Immature natural killer cell (primary cell): ENCODE measurements at places on chromosomes 13 and 19. TPM values are rescaled to one million over a fixed set of nuclear protein-coding genes. Genes with fewer than 3 reads are reported as not detected.

WDR87 gene
- polyA plus RNA-seq, result not detected

DNA sequence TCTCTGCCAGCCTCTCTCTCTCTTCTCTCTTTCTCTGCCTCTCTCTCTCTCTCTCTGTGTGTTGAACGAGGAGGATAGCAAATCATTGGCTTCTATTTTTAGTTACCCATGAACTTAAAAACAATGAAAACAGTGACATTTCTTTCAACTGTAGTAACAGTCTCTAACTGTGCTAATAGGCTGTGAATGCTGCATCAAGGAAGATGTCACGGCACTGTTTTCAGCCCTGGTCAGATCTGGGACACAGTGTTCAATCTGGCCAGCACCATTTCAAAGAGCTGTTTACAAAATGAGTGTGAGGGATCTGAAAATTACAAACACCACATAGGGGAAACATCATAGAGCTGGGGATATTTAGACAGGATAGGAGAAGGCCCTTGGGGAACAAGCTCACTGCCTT is 717.0 kb downstream of the FGF9 start:
- no peak for DNase-seq

- peak; percentile 2 for DNase-seq
These were observed 221.7 kb upstream of the SPRY2 start for GRCh38 chr13:80562433-80563156.

DCT gene
- not detected for polyA plus RNA-seq

NMRK2 gene
- not detected for polyA plus RNA-seq

SNAPC2 gene
- polyA plus RNA-seq, result 15.6 TPM

- no peak for DNase-seq
These were observed 321.3 kb downstream of the FOXO1 start for GRCh38 chr13:40345149-40345514.

DNA sequence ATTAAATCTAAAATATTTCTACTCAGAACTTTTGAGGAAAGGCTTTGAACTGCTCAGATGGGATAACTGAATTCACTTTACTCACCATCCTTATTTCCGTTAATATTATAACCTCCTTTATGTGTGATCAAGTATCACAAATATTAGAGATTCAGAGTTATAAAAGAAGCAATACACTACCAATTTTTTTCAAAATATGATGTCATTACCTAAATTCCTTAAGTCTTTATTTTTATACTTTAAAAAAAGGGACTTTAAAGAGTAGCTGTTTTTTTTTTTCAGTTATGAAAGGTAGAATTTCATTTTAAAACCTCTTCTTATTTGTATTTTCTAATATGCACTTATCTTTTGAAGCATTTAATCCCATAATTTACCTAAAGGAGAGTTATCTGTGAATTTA is 239.5 kb downstream of the DIAPH3 start:
- no peak for DNase-seq

CCDC9 gene
- 12.2 TPM for polyA plus RNA-seq

GRCh38 chr19:38634757-38635482 is 12.5 kb upstream of the ACTN4 start:
- peak; percentile 72 for DNase-seq

DNA sequence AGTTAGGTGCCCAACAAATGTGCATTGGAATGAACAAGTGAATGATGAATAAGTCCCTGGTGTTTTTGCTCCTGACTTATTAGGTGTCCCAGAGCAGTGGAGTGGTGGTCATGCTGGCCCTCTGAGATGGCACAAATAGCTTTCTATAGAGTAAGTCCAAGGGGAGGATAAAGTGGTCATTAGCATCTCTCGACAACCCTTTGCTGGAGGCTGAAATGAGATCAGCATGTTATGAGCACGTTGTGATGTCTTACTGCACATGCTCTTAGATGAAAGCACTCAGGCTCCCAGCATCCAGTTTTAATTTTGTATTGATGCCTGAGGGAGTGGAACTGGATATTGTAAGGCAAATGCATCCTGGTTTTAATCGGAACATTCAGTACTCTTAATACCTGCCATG is 326.2 kb downstream of the RFC3 start:
- no peak for DNase-seq

DNA sequence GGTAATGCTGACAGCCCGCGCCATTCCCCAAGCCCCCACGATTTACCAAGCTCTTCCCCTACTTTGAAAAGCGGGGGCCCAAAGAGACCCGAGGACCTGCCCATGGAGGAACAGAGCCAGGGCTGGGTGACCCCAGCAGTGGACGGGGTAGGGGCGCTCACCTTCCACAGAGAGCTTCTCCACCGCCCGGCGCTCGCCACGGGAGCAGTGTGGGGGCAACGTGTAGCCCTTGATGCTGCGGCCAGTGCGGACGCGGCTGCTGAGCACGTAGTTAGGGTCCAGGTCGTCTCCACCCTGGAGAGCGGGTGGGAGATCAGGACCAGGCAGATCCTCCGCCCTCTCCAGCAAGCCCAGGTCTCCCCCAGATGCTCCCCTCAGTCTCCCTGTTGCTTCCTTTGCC is 7.4 kb downstream of the CKM start:
- no peak for DNase-seq

MADCAM1 gene
- not detected for polyA plus RNA-seq

DNA sequence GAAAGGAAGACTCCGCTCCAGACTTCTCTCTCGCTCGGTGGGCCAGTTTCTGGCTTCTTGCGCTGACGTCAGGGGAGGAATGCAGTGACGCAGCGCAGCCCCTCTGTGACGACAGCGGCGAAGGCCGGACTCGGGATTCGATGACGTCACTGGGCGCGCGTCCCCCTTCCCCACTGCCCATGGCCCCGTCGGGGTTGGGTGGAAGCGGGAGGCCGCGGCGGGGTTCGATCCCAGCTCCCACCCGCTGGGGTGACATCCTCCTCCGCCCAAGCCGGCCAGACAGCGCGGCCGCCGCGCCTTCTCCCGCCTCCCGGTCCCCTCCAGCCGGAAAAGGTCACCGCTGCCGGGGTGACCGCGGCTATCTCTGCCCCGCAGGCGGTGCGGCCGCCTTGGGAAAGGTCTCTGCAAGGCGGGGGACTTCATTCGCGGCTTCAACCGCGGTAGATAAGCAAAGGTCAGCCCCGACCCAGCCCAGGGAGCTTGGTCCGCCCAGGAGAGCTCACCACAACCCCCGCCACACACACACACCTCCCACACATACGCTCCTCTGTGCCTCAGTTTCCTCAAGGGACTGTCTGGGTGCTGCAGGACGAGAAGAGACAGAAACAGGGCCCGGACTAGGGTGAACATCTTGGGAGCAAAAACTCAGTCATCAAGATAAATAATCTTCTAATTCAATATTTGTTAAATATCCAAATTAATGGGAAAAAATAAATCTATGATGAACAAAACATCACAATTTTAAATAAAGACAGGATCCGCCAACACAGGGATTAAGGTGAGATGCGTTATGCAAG is 844 bp upstream of the RFX1 start:
- no peak for DNase-seq

GRCh38 chr13:81568824-81569223 is 1227.9 kb upstream of the SPRY2 start:
- no peak for DNase-seq

DNA sequence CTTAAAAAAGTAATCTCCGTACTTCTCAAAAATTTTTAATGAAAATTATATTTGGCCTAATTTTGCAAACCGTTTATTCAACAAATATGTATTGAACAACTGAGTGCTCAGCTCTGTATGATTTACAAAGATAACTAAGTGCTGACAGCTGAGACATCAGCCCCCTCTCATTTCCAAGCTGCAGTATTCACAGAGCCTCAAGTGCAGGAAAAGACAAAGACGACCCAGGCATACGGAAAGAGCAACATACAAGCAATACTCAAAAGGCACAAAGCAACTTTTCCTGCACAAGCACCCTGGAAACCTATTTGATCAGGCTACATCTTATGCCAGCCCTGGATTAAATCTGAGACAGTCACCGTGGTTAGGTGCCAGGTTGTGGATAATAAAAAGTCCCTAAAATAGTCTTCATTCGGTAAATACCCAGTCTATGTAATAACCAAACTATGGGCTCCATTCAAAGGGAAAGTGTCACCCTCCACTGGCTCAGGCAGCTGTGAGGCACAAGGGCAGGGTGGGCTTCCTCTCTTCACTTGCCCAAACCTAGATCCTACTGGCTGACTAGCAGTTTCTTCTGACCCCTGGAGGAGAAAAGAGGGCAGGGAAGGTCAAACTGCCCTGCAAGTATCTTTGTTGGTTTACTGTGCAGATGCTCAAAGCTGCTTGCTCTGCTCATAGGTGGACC is 65.5 kb downstream of the TBC1D4 start:
- DNase-seq, result no peak

GRCh38 chr13:73240193-73240592 is 181.4 kb downstream of the KLF5 start:
- DNase-seq, result no peak

DNA sequence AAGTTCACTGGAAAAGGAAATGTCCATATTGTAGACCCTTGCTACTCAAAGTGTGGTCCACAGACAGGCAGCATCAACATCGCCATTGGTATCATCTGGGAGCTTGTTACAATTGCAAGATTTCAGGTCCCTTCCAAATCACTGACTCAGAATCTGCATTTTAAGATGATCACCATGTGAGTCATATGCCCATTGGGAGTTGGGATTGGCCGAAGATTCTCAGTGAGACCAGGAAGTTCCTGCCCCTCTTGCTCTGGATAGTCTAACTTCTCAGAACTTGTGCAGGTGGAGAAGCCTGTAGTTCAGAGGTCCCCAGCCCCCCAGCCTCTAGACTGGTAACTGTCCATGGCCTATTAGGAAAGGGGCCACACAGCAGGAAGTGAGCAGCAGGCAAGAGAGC is 48.9 kb upstream of the URAD start:
- DNase-seq, result no peak

DNA sequence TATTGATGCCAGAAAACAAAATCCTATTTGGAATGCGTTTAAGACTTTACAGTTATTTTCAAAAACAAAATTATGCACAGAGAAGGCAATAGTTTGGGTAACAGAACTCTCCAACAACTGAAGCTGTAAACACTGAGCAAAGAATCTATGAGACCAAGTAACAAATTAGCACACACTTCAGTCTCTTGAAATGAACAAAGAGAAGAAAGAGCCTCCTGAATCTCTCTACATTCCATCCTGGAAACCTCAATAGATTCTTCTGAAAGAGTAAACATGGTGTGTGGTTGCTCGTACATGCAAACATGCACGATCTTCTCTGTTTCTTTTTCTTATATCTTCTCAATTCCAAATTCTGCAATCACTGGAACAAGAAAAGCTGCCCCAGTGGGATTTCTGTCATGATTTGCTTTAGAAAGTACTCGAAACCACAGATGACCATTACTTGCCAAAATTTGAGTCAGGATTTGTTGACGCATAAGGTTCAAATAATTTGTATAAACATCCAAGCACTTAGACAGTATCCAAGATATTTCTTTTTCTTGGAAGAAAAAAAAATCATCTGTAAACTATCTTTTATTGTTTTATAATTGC is 137.9 kb upstream of the DACH1 start:
- no peak for DNase-seq

GRCh38 chr13:84867246-84867645 is 932.0 kb downstream of the SLITRK6 start:
- DNase-seq, result no peak

- DNase-seq, result no peak
These were observed 10.7 kb downstream of the ZNF470 start for GRCh38 chr19:56577719-56578602.

DNA sequence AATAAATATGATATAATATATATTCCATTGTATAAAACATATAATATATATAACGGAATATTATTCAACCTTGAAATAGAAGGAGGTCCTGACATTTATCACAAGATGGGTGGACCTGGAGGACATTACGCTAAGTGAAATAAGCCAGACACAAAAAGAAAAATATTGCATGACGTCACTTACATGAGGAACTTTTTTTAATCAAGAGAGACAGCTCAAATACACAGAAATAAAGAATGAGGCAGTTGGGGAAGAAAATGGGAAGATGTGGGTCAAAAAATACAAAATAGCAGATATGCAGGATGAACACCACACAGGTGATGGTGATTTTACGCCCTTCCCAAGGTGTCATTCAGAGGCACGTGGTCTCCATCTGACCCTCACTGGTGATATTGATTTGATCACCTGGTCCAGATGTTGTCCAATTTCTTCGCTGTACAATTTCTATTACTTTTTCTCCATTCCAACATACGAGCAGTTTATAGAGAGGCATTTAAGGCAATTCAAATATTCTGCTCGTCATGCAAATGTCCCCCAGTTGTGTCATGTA is 513 bp upstream of the ZNF317 start:
- DNase-seq, result no peak

DNA sequence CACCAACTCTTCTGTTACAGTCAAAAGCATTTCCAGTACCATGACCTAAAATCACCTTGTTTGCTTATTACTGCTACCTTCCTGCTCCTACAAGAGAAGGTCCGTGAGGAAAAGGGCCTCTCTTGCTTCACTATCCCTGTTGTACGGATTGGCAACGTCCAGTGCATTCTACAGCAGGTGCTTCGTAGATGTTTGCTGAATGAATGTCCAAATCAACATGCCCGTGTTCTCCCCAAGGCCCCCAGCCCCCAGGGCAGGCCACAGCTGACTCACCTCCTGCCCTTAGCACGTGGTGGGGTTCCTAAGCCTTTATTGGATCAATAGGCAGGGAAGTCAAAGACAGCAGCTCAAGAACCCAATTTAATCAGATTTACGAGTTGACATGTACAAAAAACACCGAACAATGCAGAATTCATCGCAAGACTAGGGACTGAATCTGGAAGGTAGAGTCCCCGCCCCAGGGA is 5.5 kb upstream of the NAPA start:
- DNase-seq, result no peak

- no peak for DNase-seq
These were observed 7.9 kb downstream of the VASP start for GRCh38 chr19:45515081-45515624.

DNA sequence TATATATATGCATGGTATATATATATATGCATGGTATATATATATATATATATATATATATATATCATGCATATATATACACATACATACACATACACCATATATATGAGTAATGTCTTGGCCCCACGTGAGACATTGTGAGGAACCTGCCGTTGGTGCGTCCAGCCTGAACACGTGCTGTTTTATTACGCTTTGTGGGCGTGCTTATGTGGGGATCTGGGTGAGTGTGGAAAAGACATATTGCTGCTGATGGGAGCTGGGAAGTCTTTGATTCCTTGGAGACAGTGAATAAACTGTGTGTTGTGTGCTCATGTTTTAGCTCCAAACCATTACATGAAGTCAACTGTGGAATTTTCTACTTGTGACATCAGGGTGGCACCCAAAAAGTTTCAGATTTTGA is 28.9 kb downstream of the KCTD15 start:
- no peak for DNase-seq
